Activated naive CD8-positive, alpha-beta T cell treated with anti-CD3 and anti-CD28 coated beads, Interleukin-2, amount 50 U/mL, for 24 hours (primary cell): ENCODE measurements at places on chromosomes 7 and 10.

- DNase-seq, result no peak
Observed at GRCh38 chr10:130772676-130773075, 538.8 kb downstream of the TCERG1L start.

DNA sequence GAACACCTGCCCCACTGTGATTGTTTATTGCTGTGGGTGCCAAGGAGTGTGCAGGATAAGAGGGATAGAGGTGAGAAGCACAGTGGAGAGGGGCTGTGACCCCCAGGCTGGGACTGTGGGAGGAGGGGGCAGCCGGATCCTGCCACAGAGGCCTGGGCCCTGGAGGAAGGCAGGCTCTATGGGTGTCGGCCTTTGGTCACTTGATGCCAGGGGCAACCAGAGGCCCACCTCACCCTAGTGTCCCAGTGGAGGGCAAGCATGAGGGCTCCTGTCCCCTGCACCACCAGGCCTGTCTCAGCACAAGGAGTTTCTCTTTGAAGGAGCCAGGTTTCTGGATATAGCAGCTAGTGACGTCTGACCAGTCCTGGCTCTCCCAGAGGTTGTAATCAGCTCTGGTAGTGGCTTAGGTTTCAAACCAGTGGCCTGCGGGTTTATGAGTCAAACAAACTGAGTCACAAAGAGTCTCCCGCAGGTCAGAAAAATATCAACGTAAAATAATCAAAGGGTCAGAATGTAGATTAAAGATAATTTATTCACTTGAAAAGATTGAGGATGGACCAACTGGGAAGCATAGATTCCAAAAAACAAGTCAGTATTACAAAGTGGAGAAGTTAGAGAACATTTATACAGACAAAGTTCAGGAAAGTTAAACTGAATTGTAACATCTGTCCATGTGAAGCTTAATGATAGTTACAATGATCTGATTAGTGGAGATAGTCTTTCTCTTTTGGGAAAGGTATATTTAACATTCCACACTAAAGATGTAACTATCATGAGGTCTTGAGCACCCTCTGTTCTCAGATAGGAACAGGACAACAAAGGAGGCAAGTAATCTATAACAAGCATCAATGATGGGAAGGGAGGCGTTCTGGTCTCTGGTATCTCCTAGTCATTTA is 37.2 kb upstream of the ZNF488 start:
- no peak for DNase-seq

DNA sequence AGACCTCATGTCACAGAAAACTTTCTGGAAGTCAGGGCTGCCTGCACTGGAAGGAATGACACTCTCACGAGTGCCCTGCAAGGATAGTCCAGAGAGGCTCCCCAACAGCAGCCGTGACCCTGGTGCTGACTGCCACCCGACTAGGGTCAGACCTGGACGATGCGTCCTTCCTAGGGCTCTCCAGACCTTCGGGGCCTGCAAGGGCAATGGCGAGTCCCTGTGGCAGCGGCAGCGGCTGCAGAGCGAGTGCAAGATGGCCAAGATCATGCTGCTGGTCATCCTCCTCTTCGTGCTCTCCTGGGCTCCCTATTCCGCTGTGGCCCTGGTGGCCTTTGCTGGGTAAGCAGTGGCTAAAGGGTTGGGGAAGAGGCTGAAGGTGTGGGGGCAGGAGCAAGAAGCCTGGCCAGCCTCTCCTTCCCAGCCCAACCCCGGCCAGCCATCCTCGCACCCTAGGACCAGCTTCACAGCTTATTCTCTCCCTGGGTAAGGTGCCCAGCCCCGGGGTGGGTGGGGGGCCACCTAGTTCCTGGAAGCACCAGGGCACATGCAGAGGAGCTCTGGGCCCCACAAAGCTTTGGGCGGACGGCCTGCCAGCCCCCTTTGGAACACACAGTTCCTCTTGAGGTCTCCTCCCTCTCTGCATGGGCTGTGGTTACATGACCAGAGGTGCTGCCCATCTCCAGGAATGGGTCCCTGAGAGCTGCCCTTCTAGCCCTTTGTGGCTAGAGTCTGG is 5.5 kb downstream of the OPN4 start:
- DNase-seq, result no peak

GRCh38 chr7:33039257-33039902 is 23.2 kb downstream of the NT5C3A start:
- no peak for DNase-seq

DNA sequence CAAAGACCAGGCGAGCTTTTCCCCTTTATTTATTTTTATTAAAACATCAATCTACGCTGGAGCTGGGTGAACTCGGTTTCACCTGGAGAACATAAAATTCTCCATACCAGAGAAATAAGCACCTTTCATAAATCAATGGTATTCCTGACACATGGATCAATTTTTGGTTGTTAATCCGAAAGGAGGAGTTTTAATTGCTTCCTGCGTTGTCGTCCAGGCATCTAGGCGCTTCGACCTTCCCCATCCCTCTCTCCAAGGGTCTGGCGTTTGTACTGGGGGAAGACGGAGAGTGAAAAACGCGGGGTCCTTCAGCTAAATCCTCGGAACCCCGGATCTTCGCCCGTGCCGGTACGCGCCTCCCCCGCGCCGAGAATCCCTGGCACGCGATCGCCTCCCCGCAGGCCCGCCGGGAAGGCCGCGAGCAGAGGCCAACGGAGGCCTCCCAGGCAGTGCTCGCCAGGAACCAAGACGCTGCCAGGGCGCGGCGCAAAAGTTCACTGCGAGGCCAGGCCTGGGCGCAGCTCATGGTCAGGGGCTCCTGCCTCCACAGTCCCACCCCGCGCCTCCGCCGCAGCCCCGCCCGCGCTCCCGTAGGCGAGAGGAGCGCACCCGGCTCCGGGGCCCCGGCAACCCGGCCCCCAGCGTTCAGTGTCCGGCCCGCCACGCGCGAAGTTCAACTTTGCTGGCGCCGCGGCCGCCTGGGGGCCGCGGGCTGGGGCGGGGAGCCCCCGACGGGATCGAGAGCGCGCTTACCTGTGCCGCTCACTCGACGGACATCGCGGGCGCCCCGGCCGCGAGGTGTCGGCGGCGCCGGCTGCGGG is 8.3 kb upstream of the EBF3 start:
- DNase-seq, result no peak

DNA sequence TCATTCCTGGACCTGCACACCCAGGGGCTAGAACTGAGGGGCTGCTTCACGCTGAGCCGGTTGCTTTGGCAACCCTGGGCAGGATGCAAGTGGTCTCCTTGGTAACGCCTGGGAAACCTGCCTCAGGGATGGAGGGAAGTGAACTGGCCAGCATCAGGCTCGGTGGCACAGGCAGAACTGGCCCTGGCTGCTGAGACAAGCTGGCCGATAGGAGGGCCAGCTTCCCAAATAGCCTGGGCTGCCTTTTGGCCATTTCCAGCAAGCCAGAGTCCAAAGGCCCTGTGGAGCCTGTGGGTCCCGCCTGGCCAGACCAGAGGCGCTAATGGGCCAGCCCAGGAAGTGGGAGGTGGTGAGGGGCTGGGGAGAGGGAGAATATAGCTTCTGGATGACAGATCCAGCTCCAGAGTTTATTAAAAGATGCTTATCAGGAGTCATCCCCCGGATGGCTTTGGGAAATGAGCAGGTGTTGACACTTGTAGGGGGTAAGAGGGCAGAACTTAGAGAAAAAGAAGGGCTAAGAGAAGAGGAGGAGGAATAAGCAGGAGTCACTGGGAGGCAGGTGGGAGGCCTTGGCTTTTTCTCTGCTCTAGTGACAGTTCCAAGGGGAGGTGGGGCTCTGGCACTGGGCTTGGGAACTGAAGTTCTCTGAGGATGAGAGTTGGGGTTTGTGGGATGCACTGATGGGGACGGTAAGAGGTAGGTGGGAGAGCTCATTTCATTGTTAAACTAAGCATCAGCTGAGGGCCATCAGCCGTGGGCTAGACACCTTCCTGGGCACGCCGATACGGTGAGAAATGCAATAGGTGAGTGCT is 9.6 kb downstream of the NEURL1 start:
- no peak for DNase-seq

- DNase-seq, result no peak
Observed at GRCh38 chr7:23472956-23473843, 2.9 kb upstream of the IGF2BP3 start.

DNA sequence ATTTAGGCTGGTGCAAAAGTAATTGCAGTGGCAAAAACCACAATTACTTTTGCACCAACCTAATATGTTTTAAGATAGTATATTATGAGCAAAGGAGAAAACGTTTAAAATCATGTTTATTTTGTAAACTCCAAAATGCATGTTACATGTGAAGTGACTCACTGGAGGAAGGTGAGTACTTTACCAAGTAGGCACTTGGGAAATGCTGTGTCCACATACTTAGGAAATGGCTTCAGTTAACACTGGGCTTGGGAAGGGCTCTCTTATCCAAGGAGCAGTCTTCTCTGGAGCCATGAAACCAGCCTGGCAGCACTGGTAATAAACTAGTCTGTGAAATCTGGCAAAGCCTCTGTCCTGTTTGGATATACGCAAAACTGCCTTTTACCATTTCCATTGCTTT is 4.4 kb downstream of the RPS24 start:
- no peak for DNase-seq

- DNase-seq, result no peak
Observed at GRCh38 chr10:69088801-69089501, 1.0 kb downstream of the SRGN start.

DNA sequence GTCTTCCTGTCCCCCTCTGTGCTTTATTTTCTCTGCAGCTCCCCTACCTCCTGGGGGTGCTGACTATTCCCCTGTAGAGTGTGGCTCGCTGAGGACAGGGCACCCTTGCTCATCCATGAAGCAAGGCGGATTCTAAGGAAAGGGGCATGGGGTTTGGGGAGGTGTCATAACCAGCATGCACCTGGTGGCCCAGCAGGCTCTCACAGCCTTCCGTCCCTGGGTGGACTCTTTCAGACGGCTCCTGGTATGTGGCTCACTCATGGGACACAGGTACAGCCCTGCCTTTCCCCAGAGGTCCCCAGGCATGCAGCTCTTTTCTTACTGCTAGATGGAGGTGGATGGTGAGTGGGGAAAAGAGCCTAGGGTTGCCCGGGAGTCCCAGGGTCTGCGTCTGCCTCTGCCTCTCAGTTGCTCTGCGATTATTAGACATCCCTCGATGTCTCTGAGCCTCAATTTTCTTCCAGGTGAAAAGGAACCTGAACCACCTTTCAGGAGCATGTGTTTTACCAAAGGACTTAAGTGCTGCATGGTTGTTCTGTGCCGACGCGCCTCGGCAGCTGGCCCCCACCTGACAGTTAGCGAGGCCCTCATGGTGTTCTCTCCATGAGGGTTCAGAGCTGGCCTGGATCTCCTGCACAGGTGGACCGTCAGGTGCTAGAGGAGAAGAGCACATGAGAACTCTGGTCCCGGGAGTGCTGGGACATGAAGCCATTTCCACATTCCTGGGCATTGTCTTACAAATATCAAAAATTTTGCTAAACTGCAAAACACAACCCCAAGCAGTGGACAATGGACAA is 172.5 kb upstream of the SHH start:
- DNase-seq, result no peak

DNA sequence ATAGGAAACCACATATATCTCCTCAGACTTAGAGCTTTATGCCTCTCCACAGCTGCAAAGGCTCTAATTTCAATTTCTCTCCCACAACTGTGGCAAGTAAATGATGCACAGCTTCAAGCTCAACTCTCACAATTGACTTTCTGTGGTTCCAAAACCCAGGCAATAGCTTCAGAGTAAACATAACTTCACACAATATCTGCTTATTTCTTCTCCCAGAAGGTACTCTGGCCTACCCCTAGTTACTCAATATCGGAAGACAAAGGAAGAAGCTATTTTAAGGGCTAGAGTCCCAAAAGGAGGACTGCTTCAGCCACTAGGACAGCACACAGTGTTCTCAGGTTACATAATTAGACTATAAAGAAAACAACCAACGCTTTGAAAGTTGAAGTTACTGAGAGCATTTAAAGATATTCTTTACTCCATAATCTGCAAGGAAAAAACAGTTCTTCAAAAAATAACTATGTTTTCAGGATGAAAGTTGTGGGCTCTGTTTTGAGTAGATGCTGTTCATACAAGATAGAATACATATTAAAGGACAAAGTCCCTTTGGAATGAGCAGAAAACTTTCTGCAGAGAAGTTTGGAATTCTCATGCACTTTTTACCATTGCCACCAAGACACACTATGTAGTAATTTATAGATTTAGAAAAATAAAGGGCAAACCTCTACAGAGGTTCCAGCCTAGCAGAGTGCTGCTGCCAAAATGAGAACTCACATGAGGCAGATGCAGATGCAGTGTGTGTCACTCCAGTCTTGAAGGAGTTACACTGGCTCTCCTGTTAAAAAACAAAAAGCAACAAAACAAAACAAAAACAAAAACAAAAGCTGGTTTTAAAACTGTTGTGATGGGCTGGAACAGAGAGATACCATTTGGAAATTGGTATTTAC is 81.8 kb downstream of the NT5C2 start:
- no peak for DNase-seq

GRCh38 chr7:41700044-41700471 is 2.8 kb downstream of the INHBA start:
- no peak for DNase-seq

DNA sequence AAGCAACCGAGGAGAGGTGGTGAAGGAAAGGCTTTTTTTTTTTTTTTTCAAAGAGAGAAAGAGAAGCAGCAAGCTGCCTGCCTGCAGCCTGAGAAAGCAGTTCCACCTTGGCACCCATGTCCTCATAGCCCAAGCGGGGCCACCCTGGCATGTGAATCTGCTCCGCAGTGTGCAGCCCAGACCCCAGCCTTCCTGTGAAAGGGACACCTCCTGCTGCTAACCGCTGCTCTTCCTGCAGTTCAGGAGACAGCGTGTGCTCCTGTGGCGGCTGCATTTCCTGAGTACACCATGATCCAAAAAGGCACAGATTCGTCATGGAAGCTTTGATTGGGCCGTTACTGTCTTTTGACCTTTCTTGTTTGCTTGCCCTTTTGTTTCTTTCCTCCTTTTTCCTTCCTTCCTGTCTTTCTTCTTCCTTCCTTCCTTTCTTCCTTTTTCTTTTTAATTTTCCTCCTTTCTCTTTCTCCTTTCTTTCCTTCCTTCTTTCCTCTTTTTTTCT is 38.1 kb downstream of the IKZF1 start:
- peak; percentile 68 for DNase-seq

DNA sequence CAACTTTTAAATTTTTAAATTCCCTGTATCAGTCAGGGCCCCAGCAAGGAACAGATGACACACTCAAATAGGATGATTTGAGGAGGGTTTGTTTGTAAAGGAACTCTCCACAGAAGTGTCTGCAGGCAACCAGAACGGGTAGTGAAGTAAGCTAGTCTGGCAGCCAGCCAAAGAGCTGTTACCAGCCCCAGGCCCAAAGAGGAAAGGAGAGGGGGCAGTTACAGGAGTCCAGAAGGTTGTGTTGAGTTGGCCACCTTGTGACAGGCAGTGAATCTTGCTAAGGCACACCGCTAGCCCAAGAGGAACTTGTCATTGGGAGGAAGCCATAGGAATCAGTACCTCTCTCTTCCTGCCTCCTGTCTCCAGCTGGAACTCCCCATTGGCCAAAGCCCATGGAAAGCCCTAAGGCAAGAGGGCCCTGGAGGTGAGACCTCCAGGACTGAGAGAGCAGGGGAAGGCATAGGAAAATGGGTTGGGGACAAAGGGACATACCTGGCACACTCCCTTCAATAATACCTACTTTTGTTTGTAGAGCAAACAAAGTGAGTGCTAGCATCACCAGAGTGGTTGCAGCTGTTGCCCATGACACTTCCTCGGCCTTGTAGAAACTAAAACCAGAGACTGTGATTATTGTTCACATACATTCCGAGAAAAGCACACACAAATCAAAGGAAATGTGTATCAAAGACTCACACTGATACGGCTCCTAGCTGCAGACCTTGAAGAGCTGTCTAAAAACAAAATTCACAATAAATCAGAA is 25.4 kb upstream of the GATAD1 start:
- DNase-seq, result no peak
